ENCODE measurements at places on chromosomes 1 and 21. TPM values are rescaled to one million over a fixed set of nuclear protein-coding genes. Genes with fewer than 3 reads are reported as not detected.

Gene HES3
- total RNA-seq, result not detected

- no peak for DNase-seq
Observed at GRCh38 chr1:161502641-161503393, 2.4 kb upstream of the FCGR2A start.

Gene CADM3
- total RNA-seq, result 4.2 TPM

Gene NBPF26
- 31.7 TPM for total RNA-seq

- no peak for DNase-seq
Observed at GRCh38 chr21:28872218-28872617, 120.5 kb downstream of the LTN1 start.

Gene ASPM
- 0.42 TPM for total RNA-seq

Gene ZNF683
- total RNA-seq, result 1.2 TPM

Gene FMO5
- 8.4 TPM for total RNA-seq

Gene RPS8
- total RNA-seq, result 2,312 TPM

Gene CD1D
- 1.7 TPM for total RNA-seq

Gene CD1B
- not detected for total RNA-seq

GRCh38 chr1:5308249-5308648 is 653.8 kb downstream of the AJAP1 start:
- no peak for DNase-seq

DNA sequence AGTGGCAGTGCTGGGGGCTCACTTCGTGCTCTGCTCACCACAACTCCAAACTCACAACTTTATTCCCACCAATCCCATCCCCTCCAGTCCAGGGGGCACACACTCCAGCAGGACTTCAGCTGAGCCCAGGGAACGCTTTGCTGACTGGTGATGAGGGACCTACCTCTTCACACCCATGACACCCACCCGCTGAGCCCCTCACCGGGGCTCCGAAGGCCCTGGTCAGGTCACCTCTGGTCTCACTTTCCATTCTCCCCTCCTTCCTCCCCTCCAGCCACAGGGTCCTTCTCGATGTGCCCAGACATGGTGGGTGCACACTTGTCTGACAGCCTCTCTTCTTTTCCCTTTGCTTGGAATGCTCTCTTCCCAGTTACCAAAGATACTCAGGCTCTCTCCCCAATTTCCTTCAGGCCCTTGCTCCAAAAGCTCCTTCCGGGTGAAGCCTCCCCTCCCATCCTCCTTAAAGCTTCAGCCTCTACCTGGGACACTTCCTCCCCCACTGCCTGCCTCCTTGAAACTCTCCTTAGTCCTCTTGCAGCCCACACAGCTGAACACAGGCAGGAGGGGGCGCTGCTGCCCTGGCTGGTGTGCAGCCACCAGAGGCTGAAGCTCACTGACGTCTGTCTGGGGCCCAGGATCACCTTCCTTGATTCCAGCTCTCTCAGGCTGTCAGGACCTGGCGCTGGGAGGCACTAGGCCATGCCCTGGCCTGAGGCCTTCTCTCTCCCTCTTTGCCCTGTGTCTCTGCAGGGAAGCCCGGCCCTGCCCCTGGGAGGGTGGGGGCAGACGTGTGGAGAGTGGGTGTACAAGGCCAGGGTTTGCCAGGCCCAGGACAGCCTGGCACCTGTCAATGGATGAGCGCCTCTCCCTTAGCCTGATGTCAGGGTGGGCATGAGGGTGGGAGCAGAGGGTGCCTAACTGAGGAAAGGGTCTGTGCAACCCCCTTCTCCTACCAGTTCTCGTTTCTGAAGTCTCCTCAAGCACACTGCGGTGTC is 1.6 kb downstream of the KCNE1 start:
- peak; percentile 69 for DNase-seq

- no peak for DNase-seq
Observed at GRCh38 chr1:147245129-147245528, 2.6 kb downstream of the CHD1L start.

DNA sequence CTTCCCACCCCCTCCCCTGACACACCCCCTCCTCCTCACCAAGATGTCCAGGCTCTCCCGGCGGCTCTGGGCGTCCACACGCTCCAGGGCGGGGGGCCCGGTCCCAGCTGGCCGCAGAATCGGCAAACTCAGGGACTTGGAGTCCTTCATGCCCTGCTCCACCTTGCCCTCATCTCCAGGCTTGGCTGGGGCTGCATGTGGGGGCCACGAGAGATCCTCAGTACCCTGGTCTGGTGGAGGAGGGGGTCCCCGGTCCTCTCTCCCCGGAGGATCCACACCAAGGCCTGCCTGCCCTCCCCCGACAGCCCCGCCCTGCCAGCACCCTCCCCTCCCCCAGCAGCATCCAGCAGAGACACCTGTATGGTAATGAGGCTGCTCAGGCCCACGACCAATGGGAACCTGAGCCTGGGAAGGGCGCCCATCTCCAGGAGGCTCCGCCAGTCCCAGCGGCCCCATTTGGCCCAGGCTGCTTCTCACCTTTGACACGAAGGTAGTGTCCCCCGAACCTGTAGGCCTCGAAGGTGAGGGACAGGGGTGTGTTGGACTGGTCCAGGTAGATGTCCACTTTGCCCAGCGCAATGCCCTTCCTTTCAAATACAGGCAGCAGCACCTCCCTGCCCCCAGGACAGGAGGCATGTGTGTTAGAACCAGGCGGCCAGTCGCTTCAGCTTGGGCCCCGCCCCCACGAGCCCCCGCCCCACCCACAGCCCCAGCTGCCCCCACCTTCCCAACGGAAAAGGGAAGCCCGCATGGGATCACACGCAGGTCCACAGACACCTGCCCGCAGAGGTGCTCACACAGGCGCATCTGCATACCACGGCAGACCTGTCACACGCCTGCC is 8.2 kb upstream of the TNFRSF25 start:
- DNase-seq, result no peak

- DNase-seq, result no peak
Observed at GRCh38 chr1:201504799-201505502, 2.0 kb downstream of the CSRP1 start.

- no peak for DNase-seq
Observed at GRCh38 chr21:44574457-44575306, 1.2 kb downstream of the KRTAP10-4 start.

Gene AADACL4
- total RNA-seq, result not detected

Gene KRTAP12-2
- total RNA-seq, result not detected

DNA sequence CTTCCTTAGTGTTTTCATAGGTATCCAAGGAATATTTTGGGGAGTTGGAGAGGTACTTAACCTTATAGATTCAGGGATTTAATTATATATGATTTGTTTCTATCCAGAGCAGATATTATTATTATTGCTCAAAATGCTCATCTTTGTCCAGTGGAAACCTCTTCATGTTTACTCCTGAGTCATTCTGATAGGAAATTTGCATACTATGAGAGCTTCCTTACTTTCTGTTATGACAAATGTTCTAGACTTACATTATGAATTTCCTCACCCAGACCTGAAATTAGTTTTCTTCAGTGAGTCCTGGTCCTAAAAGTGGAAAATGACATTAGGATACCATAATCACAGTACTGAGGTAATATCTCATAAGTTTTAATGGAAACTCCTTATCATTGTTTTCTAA is 57.5 kb upstream of the PLPPR5 start:
- DNase-seq, result no peak

GRCh38 chr1:22204057-22204840 is 61.4 kb upstream of the WNT4 start:
- DNase-seq, result no peak

GRCh38 chr1:175341631-175342429 is 149.3 kb upstream of the KIAA0040 start:
- peak; percentile 46 for DNase-seq

Gene TEDDM1
- total RNA-seq, result not detected

Measured in ureter (tissue), 1 donor.